NCI-H2107 (cell line): ENCODE measurements at places on chromosomes 1 and 21.

GRCh38 chr1:189496768-189497167 is 980.9 kb downstream of the BRINP3 start:
- DNase-seq: no peak

DNA sequence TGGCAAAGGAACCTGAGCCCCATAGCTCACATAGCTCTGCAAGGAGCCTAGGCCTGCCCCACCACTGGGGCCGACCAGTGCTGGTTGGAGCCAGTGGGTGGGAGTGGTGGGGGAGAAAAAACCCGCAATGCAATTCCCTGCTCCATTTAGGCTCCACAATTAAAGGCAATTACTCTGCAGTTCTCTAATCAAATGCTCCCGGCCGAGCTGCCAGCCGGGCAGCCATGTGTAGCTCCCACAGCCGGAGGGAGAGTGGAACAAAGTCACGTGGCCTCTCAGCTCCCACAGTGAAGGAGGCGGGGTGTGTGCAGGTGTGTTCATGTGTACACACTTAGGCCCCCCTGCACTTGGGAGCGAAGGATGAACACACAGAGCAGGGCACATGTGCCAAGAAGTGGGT is 81.6 kb downstream of the KIRREL1 start:
- DNase-seq: no peak

DNA sequence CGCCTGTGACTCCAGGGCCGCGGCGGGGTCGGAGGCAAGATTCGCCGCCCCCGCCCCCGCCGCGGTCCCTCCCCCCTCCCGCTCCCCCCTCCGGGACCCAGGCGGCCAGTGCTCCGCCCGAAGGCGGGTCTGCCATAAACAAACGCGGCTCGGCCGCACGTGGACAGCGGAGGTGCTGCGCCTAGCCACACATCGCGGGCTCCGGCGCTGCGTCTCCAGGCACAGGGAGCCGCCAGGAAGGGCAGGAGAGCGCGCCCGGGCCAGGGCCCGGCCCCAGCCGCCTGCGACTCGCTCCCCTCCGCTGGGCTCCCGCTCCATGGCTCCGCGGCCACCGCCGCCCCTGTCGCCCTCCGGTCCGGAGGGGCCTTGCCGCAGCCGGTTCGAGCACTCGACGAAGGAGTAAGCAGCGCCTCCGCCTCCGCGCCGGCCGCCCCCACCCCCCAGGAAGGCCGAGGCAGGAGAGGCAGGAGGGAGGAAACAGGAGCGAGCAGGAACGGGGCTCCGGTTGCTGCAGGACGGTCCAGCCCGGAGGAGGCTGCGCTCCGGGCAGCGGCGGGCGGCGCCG is at the start of gene SIM2:
SIM2 (plus strand) TSS at position 135 of the 565 bp plus-strand sequence. CDS start 632 bp downstream, outside the sequence.
- no peak for DNase-seq

- DNase-seq: no peak
These were observed 16.0 kb downstream of the IBA57 start for GRCh38 chr1:228181645-228182034.

DNA sequence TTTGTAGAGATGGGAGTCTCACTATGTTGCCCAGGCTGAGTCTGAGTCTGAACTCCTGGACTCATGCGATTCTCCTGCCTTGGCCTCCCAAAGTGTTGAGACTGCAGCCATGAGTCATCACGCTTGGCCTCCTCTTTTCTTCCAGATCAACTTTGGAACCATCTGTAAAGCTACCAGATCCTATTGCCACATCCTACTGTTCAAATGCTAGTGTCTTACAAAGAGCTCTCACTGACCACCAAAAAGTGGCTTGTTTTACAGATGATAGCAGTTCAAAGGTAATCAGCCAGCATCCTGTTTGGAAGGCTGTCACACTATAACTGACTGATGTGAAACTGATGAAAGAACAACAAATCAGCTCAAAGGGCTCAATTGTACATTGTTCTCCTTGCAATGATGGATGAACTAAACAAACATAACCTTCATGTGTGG is 221.6 kb downstream of the AKT3 start:
- no peak for DNase-seq

- no peak for DNase-seq
These were observed 15.2 kb downstream of the SERBP1 start for GRCh38 chr1:67415041-67415440.
